ENCODE measurements at places on chromosomes 16 and 17. TPM values are rescaled to one million over a fixed set of nuclear protein-coding genes. Genes with fewer than 3 reads are reported as not detected.
A peak's percentile ranks its signal among the peaks of the same experiment; 100 is the strongest.

The DNAAF1 gene
- 38.5 TPM for total RNA-seq

The DHX8 gene
- total RNA-seq: 45.1 TPM

The SPECC1 gene
- total RNA-seq: 19.3 TPM

The DCTPP1 gene
- 33.8 TPM for total RNA-seq

The TBC1D3D gene
- total RNA-seq: 3.8 TPM

The DPEP3 gene
- 0.40 TPM for total RNA-seq

DNA sequence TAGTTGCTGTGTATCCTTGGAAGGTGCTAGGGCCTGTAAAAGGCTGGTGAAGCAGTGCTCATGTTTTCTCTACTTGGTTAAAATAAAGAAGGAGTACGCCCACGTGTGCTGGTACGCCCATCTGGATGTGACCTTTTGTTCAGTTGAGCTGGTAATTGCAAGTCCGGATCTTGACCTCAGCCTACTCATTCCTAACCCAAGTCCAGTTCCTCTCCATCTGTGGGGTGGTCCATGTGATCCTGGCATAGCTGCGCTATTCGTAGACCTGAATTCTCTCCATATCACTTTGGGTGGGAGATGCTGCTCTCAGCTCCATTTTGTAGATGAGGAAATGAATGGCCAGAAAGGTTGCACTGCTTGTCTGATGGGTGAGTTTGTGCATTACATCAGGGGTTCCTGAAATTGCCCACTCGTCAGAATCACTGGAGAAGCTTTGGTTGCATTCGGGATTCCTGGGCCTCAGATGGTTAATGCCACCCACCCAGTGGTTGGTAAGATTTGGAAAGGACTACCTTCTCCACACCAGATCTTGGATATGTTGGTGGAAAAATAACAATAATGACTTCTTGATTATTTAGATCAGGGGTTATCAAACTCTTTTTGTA, 328.8 kb downstream of the CPPED1 start:
- no peak for DNase-seq

- no peak for DNase-seq
Observed at GRCh38 chr17:82380860-82381702, 9.5 kb downstream of the UTS2R start.

GRCh38 chr17:42980766-42981397, 517 bp downstream of the RUNDC1 start:
- DNase-seq: peak; percentile 38

DNA sequence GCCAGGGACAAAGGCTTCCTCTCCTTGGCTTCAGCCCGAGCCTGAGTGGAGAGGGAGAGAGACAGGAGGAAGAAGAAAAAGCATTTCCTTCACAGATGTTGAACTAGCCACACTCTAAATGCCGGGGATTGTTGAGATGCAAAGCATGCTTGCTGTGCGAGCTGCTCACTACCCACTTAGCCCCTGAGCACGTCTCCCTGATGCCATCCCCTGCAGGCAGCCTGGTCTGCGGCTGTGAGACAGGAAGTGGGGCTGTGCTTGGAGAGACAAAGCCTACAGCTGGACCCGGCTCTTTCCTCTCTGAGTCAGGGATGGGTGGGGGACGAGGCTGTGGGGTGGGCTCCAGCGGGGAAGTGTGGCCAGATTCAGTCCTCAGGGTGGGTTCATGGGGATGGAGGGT, 13.7 kb downstream of the WNT9B start:
- no peak for DNase-seq

DNA sequence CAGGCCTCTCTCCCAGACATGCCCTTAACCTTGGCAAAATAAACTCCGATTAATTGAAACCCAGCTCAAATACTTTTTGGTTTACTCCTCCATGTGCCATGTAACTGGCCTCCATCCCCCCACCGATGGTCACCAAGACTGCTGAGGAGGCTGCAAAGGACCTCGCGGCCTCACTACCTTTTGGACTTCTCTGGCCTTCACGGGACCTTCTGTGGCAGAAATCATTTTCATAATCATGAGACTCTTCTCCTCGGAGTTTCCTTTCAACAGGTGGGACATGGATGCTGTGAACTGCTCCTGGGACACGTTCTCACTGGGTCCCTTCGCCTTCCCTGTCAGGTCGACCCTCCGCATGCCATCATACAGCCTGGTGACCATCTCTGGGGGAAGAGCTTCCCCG, 9.0 kb downstream of the MEAK7 start:
- no peak for DNase-seq

- no peak for DNase-seq
Observed at GRCh38 chr17:49749730-49750129, 14.2 kb downstream of the FAM117A start.

DNA sequence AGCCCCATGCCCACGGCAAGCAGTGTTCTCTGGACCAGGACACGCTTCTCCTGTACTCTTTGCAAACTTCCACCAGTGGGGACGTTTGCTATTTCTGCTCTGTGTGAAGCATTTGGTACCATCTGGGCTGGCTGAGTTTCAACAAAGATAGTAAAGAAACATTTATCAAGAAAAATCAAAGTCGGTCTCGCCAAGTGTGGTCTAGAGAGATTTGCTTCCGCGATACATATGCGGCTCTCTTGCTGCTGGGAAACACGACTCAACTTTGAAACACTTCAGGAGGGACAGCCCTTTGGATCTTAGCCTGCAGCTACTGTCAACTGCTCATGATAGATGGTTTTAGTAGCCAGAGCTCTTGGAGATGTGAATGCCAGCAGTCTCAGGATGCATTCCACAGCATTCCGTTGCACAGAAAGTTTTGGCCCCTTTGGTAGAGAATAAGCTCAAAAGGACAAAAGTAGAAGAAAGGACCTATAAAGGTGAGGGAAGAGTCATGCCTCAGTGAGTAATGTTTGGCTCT, 168.2 kb upstream of the CACNG3 start:
- DNase-seq: peak; percentile 81

DNA sequence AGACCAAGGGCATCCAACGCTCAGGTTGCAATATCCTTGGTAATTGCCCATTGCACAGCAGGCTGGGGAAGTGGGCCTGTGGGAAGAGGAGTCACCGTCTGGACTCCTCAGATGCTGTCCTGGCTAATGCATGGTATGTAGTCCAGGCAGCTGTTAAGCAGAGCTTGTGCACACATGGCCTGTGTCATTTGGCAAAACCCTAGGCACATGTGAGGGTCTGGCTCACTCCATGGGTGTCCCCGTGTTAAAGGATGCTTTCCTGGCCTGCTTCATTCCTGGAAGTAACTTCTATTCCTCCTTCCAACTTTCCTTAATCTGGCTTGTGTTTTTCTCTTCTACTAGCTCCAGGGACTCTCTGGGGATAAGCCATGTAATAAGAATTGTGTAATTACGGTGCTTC, 378.0 kb upstream of the CA10 start:
- DNase-seq: peak; percentile 16

GRCh38 chr16:4537376-4538343, 913 bp downstream of the CDIP1 start:
- peak; percentile 30 for DNase-seq

DNA sequence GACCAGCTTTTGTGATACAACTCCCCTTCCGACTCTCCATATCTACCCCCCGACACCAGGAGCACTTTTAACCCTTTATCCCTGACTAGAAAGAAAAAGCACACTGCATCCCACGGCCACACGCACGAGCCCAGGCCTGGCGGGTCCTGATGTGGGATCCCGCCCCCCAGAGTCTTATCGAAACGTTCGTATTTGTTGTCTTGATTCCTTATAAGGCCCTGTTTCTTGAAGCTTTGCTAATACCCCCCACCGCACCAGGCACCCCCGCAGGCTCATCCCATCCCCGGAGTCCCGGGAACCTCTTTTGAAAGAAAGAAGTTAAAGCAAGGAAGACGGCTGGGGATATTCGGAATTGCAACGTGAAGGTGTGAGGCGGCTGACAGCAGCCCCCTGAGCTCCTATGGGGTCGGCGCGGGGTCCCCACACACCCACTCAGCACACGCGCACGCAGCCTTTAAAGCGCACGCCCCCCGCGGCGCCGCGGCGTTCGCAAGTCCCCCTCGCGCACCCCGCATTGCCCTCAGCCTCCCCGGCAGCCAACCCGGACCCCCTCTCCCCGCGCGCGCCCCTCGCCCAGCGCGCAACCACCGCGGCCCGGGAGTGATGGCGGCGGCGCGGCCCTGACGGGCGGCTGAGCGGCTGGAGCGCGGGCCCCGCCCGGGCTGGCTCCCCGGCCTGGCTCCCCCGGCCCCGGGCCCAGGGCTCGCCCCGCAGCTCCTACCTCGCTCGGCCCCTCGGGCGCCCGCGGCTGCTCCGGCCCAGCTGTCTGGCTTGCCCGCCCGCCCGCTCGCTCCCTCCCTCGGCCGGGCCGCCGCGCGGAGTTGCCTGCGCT, 448 bp downstream of the STAT5B start:
- DNase-seq: peak; percentile 69

DNA sequence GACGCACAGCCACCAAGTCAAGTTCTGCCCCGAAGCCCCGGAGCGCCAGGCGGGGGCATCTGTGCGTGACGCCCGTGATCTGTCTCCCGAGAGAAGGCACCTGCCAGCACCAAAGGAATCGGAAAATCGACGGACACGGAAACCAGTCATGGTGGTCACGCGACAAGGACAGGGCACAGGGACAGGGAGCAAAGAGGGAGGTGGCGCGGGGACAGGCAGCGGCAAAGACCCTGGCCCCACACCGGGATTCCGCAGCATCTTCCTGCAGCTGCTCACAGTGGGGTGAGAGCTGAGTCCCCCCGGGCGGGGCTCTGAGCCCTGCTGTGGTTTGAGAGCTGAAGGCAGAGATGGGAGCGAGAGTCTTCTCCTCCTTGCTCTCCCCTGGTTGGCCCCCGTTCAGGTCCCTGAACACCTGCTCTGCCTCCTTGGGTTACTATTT, 56.4 kb downstream of the ABR start:
- DNase-seq: no peak

DNA sequence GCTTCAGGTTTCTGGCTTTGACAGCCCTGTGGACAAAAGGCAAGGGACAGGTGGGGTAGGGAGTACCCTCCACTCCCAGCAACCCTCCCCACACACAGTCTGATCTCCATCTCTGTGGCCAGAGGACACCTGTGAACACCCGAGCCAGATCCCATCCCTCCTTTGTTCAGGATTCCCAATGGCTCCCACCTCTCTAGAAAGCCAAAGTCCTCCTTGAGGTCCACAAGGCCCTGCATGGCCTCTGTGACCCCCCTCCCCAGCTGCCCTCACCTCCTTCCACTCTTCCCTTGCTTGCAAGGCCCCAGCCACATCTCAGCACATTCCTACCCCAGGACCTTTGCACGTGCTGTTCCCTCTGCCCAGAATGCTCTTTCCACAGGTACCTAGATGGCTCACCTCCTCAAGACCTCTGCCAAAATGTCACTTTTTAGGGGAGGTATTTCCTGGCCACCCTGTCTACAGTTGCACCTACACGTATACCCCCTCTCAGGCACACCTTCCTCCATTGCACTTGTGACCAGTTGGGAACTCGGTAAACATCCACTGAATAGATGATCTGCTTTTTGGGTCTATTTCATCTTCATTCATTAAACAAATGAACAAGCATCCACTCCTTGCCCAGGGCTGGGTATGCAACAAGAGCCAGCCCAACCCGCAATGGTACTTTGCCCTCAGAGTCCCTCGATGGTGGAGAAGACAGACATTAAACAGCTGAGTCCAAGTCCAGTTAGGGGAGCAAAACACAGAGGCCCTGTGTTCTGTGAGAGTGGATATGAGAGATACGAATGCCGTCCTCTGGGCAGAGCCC, 107.0 kb downstream of the CRLF3 start:
- no peak for DNase-seq

GRCh38 chr17:2008332-2009126, 16.6 kb downstream of the RTN4RL1 start:
- no peak for DNase-seq

GRCh38 chr16:89507834-89508590, at the start of gene SPG7:
Gene SPG7, plus strand, starts transcription at chr16:89508403. Its CDS starts 15 bp downstream, at chr16:89508418.
- peak; percentile 94 for DNase-seq

Data from lung (tissue), 17 donors.